Mesothelial cell of epicardium (in vitro differentiated cells): ENCODE measurements at places on chromosomes 2 and 18.

DNA sequence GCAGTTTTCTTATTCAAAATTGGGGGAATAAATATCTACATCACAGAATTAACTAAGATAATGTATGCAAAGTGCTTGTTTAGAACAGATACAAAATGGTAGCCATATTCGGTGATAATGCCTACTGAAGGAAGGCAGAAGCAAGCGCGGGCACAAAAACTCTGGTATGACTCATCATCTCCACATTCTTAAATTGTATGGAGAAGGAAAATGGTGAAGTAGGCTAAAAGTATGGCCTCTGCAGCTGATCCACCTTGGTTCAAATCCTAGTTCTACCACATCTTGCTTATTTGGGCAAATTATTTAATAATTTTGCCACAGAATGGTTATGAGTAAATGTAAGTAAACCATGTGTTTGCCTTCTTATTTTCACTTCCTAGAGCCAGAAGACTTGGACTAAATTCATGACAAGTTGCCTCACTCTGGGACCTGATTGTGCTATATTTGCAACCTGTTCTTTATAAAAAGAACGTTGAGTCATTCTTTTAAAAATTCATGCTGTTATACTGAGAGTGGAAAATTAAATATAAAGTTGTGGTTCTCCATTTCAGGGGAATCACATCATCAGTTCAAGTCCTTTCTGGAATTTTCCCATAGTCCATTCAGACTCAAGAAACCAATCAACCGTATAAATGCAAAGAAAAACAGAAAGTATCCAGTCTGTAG, 9.0 kb upstream of the CDK15 start:
- H3K36me3 ChIP-seq, result no peaks in the 10 kb centered on the region
- H3K4me3 ChIP-seq, result no peak overlapping the region
- peaks cover 28% of the 10 kb centered on the region for H3K4me1 ChIP-seq
- no peak overlapping the region for H3K27ac ChIP-seq
- no peaks in the 10 kb centered on the region for H3K27me3 ChIP-seq

DNA sequence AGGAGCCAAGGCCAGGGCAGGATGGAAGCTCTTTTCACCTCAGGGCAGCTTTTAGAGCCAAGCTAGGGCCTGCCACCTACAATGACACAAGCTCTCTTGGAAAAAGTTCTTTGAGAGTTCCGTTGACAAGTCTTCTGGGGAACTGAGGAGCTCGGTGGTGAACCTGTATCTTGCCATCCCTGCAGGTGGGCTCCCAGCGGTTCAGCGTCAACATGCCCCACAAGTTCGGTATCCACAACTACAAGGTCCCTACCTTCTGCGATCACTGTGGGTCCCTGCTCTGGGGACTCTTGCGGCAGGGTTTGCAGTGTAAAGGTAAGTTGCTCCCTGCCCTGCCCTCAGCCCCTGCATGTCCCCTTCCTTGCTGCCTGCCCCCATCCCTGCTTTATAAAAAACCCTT, 312.8 kb upstream of the EPAS1 start:
- no peak for DNase-seq
- no peak overlapping the region for H3K4me3 ChIP-seq
- H3K36me3 ChIP-seq, result peaks cover 2% of the 10 kb centered on the region

- H3K4me3 ChIP-seq, result no peak overlapping the region
- H3K36me3 ChIP-seq, result peaks cover 39% of the 10 kb centered on the region
- H3K4me1 ChIP-seq, result no peaks in the 10 kb centered on the region
- H3K27ac ChIP-seq, result no peak overlapping the region
These were observed 8.2 kb upstream of the FAM161A start for GRCh38 chr2:61862085-61862484.

- DNase-seq, result peak; percentile 16
- H3K27me3 ChIP-seq, result no peaks in the 10 kb centered on the region
- H3K4me3 ChIP-seq, result no peak overlapping the region
- peaks cover 5% of the 10 kb centered on the region for H3K36me3 ChIP-seq
- H3K4me1 ChIP-seq, result peaks cover 29% of the 10 kb centered on the region
- H3K27ac ChIP-seq, result no peak overlapping the region
These were observed 108.2 kb upstream of the CTDP1 start for GRCh38 chr18:79571211-79572092.

DNA sequence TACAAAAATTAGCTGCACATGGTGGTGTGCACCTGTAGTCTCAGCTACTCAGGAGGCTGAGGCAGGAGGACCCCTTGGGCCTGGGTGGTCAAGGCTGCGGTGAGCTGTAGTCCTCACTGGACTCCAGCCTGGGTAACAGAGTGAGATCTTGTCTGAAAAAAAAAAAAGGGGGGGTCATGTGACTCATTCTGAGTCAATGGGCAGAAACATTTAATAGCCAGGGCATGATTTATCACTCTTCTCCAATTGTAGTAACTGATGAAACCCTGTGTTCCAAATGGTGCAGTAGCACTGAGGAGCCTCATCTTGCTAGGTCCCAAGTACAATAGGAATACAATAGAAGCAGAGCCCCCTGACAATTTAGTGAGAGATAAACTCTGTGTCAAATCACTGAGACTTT, 78.9 kb upstream of the CCDC68 start:
- H3K27ac ChIP-seq, result no peak overlapping the region
- no peaks in the 10 kb centered on the region for H3K4me1 ChIP-seq
- no peak for DNase-seq
- H3K36me3 ChIP-seq, result no peaks in the 10 kb centered on the region
- no peaks in the 10 kb centered on the region for H3K27me3 ChIP-seq

DNA sequence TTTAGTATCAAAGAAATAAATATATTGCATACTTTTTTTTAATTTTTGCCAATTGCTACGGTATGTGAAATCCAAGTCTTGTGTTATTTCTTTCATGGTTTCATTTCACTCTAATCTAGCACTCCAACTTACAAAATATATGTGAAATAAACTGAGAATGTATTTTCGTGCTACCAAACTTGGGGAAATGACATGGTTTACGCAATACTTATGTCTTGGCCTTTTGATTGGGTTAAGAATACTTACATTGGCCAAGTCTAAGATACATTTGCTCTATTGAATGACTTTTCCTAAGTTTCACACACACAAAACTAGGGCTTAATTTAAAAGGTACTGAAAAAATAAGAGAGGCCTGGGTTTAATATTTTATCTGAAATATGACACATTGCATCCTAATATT, 80.5 kb downstream of the VRK2 start:
- no peak overlapping the region for H3K4me3 ChIP-seq
- no peak overlapping the region for H3K27ac ChIP-seq
- peaks cover 11% of the 10 kb centered on the region for H3K4me1 ChIP-seq

DNA sequence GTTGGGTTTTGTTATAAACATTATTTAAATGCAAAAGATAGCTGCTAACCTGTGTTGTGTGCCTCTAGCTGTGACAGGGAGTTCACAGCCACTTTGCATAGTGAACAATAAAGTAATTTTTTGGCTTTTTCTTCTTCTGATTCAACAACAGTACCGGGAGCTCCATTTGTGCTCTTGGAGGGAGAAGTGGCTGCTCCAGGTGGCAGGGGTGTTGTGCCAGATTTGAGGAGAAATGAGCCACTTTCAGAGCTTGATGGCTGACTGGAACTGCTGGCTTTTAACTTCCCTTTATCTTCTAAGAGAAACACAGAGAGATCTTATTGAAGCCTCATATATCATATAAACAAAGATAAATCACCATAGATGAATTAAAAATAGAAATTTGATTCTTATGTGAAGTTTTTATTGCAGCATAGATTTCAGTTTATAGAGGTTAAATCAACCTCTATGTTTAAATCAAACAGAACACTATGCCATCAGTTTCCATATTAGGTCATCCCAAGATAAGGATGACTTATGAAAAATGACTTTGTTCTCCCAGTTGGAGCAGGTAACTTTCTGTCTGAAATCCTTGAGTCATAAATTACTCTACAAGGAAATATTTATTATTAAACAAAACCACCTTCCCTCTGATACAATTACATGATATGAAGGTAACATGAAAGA, 182.0 kb upstream of the SESTD1 start:
- H3K4me1 ChIP-seq, result peaks cover 46% of the 10 kb centered on the region
- H3K27me3 ChIP-seq, result no peaks in the 10 kb centered on the region
- no peak for DNase-seq
- no peak overlapping the region for H3K4me3 ChIP-seq
- peak overlapping the region; percentile 82 for H3K27ac ChIP-seq

DNA sequence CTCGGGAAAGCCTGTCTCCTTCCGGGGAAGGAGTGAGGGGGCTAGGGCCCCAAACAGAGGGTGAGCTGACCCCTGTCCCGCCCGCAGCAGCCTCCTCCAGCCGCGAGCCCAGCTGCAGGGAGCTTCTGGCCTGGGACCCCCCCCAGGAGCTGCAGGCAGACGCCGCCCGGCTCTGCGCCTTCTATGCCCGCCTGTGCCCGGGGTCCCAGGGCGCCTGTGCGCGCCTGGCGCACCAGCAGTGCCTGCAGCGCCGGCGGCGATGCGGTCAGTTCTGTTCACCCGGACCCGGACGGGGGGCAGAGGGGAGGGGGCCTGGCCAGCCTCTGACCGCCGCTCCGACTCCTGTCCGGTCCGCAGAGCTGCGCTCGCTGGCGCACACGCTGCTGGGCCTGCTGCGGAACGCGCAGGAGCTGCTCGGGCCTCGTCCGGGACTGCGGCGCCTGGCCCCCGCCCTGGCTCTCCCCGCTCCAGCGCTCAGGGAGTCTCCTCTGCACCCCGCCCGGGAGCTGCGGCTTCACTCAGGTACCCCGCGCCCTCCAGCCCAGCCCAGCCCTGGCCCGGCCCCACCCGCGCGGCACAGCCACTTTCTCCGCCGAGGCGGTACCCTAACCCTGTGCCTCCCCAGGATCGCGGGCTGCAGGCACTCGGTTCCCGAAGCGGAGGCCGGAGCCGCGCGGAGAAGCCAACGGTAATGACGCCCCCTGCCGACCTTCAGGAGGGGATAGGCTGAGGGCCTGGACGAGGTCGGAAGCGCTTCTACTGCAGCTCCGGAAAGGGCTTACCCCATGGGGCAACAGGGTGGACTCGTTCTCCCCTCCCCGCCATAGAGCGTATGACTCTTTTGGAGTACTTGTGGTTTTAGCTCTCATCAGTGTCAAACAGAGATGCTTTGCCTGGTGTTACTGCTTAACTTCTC, 2.0 kb upstream of the CHRND start:
- no peak for DNase-seq
- H3K4me3 ChIP-seq, result peak overlapping the region; percentile 38
- H3K36me3 ChIP-seq, result no peaks in the 10 kb centered on the region
- H3K27me3 ChIP-seq, result peaks cover 75% of the 10 kb centered on the region
- no peak overlapping the region for H3K27ac ChIP-seq

- no peak for DNase-seq
- no peaks in the 10 kb centered on the region for H3K27me3 ChIP-seq
- peaks cover 7% of the 10 kb centered on the region for H3K4me1 ChIP-seq
- peaks cover 33% of the 10 kb centered on the region for H3K36me3 ChIP-seq
- H3K4me3 ChIP-seq, result no peak overlapping the region
These were observed 21.1 kb downstream of the UGP2 start for GRCh38 chr2:63862806-63863205.

GRCh38 chr2:221562226-221562625, 9.9 kb downstream of the EPHA4 start:
- H3K27me3 ChIP-seq, result peaks cover 22% of the 10 kb centered on the region
- no peak for DNase-seq
- H3K4me3 ChIP-seq, result no peak overlapping the region

- peaks cover 41% of the 10 kb centered on the region for H3K4me1 ChIP-seq
- peak overlapping the region; percentile 87 for H3K27ac ChIP-seq
- H3K27me3 ChIP-seq, result no peaks in the 10 kb centered on the region
- H3K4me3 ChIP-seq, result peak overlapping the region; percentile 94
- peak; percentile 41 for DNase-seq
These were observed 714 bp downstream of the RPIA start for GRCh38 chr2:88692187-88692586.

- peaks cover 2% of the 10 kb centered on the region for H3K4me1 ChIP-seq
- no peak for DNase-seq
- H3K4me3 ChIP-seq, result no peak overlapping the region
These were observed 30.4 kb upstream of the C2orf66 start for GRCh38 chr2:196839574-196839973.
